ENCODE measurements at places on chromosomes 3 and 15. TPM values are rescaled to one million over a fixed set of nuclear protein-coding genes. Genes with fewer than 3 reads are reported as not detected.

The LINGO1 gene
- polyA plus RNA-seq = 16.1 TPM

The ZNF774 gene
- 4.8 TPM for polyA plus RNA-seq

The MESP1 gene
- 0.95 TPM for polyA plus RNA-seq

The CX3CR1 gene
- polyA plus RNA-seq = 1.7 TPM

The TJP1 gene
- polyA plus RNA-seq = 178 TPM

The TICRR gene
- polyA plus RNA-seq = 8.4 TPM

The ANKRD63 gene
- not detected for polyA plus RNA-seq

The SLC12A8 gene
- 4.9 TPM for polyA plus RNA-seq

The ARHGAP31 gene
- 11.1 TPM for polyA plus RNA-seq

Measured in left renal pelvis (tissue), 4 donors.